ENCODE measurements at places on chromosomes 13 and 19.

DNA sequence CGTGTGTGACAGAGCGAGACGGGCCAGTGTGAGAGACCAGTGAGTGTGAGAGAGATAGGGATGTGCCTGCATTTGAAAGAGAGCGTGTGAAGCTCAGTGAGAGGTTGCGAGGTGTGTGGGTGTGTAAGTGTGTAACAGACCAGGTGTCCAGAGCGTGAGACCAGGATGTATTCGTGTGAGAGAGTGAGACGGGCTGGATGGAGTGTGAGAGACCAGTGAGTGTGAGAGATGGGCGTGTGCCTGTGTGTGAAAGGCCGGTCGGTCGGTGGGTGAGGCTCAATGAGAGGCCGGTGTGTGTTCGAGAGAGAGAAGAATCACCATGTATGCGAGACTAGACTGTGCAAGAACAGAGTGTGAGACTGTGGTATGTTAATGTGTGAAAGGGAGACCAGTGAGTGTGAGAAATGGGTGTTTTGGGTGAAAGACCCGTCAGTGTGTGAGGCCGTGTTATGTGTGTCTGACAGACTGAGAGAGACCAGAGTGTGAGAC is 679 bp downstream of the ZNF471 start:
- no peak for DNase-seq

DNA sequence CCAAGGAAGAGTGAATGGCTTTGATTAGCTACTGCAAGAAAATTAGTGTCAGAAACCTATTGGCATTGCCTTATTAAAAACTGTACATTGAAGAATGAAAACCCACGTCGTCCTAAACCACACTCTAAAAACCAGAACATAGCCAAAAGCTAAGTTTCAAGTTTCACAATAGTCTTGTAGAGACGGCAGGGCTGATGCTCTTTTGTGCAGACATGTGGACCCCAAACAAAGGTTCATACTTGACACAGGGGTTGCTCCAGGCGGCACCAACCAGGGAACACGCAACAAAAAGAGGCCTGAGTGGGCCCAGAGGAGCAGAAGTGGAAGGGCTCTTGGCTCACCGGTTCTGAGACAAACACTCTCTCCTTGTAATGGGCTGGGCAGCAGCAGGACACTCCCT is 28.6 kb upstream of the MIR17HG start:
- DNase-seq, result no peak

DNA sequence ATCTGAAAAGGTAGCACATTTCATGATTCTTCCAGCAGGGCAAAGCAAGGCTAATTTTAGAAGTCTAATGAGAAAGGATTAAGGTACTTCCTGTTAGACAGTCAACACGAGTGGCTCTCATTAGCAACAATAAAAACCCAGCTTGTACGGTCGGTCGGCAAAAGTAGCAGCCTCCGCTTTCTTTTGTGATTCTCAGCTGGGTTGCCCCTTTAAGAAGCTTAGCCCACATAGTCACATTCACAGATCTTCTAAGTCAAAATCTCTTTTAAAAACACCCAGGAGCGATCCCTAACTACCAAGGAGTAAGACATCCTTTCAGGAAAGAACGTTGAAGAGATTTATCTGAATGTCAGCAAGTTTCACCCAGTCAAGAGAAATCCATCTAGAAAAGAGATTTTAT is 684.8 kb downstream of the DIAPH3 start:
- DNase-seq, result no peak

DNA sequence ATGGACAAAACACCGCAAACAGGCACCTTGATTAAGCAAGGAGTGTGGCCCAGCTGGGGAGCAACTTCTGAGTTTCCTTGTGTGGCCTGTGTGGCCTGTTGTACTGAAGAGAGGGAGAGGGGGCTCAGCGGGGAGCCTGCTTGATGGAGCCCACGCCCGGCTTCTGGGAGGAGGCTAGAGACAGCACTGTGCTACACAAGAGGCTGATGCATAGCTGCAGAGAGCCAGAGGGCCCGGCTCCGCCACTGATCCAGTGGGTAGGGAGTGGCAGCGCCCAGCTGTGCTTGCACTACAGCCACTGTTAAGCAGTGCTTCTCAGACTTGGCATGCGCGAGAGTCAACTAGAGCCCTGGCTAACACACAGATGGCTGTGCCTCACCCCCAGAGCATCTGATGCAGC is 19.0 kb downstream of the LYL1 start:
- no peak for DNase-seq

GRCh38 chr13:109667807-109668291 is 118.5 kb downstream of the IRS2 start:
- DNase-seq, result no peak

DNA sequence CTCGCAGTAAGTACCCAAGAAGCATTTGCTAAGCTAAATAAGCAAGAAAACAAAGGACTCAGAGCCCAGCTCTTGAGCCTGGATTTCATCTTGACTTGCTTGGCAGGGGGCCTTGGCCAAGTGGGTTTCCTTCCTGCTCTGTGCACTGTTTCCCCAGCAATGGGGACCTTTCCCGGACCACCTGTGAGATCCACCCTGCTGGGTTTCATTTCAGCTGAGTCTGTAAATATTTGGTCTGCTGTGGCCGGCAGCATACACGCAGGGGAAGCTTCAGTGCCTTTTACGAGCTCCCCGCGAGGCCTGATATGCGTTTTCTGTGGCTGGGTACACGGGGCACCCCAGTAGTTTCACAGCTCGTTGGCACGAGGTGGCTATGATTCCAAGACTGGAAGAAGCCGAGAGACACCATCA is 12.4 kb upstream of the TINCR start:
- no peak for DNase-seq

DNA sequence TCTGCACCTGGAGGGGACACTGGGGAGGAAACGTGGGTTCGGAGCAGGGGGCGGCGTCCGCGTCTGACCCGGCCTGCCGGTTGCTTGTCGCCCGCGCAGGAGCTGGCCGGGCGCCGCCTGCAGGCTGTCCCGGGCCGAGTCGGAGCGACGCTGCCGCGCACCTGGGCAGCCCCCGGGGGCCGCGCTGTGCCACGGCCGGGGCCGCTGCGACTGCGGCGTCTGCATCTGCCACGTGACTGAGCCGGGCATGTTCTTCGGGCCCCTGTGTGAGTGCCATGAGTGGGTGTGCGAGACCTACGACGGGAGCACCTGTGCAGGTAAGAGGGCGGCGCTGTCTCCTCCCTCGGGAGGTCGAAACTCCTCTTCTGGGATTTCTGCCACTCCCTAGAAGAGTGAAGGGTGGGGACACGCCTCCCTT is 1.3 kb downstream of the ITGBL1 start:
- DNase-seq, result no peak

GRCh38 chr13:85799097-85799582 is at the start of gene SLITRK6:
Gene SLITRK6, minus strand, starts transcription at chr13:85799419. Its CDS starts 2,911 bp downstream, at chr13:85796508.
- DNase-seq, result no peak

GRCh38 chr13:99331881-99332293 is 24.7 kb upstream of the GPR183 start:
- no peak for DNase-seq

GRCh38 chr19:33408116-33408515 is 34.6 kb downstream of the CEBPG start:
- DNase-seq, result no peak

DNA sequence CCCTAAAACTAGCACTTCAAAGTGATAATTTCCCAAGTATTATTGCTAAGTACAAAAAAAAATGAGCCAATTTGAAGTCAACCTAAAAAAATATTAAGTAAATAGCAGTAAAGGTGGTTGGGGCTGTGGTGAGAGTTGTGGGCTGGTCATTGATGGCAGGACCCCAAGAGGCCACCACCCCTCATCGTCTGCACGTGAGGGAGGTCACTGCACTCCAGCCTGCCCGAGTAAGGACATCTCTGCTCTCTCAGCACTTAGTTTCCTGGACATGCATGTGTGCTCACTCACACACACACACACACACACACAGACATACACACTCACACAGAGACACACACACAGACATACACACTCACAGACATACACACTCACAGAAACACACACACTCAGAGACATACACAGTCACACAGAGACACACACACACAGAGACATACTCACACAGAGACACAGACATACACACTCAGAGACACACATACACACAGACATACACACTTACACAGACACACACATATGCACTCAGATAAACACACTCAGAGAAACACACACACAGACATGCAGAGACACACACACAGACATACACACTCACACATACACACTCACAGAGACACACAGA is 127.2 kb upstream of the SOX1 start:
- no peak for DNase-seq

DNA sequence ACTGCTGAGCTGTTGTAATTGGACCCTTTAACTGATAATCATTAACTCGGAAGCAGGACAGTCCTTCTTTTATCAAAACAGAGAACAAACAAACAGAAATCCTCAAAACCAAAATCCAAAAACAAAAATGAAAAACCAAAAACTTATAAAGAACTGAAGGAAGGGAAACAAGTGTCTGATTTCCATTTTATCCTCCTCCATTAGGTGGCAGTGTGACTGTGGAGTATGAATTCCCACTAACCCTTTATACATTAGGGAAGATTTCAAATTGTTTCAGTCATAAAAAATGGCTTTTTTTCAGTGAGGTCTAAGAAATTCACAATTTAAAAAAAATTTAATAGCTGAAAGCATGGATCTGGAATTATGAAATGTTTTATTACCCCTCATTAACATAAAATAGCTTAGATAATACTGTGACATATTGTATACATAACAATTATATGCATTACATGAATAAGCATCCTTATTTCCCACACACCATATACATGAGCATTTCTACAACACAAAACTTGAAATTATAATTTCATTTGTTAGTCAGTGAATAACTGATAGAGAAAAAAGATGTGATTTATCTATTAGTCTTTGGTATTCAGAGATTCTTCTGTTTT is 1074.3 kb upstream of the PCDH9 start:
- no peak for DNase-seq

- DNase-seq, result peak; percentile 84
These were observed 2.4 kb upstream of the SSBP4 start for GRCh38 chr19:18416778-18417249.

- DNase-seq, result no peak
These were observed 515 bp downstream of the UFM1 start for GRCh38 chr13:38350114-38350617.

GRCh38 chr19:48648134-48648533 is 2.1 kb upstream of the CA11 start:
- DNase-seq, result no peak

DNA sequence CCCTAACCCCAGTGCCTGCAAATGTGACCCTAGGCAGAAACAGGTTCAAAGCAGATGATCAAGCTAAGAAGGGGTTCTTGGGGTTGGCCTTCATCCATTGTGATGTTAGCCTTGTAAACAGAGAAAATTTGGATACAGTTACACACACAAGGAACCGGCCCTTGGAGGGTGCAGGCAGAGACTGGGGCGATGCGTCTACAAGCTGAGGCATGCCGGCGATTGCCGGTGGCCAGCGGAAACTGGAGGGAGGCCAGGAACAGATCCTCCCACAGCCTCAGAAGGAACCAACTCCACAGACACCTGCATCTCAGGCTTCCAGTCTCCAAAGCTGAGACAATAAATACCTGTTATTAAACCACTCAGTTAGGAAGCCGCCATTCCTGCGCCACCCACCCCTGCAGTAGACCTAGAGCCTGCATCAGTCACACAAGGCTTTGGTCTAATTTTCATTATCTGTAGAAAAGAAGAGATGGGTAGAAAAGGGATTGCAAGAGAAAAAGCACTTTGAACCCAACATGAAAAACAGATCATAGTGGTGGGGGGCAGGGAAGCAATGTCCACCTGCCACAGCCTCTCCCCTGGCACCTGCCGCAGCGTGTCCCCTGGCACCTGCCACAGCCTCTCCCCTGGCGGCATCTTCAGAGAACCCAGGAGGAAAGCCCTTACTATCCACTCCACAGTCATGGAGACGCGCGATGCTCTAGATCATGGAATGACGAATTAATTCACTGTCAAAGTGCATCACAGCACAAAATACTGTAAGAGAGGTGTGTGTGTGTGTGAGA is 119.7 kb upstream of the SOX1 start:
- no peak for DNase-seq

DNA sequence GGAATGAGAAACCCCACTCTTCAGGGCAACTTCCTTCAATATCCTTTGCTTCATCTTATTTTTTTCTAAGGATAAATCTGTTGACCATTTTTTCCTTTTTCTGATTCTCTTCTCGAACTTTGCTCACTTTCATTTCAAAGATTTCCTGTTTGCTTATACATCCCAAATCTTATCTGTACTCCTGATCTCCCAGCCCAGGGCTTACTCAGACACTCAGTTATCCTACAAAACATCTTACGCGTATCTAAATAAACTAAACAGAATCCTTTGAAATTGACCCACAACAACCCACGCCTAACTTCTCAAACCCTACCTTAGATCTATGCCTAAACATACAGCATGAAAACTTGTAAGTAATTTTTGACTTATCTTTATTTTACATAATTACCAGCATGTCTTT is 179.2 kb downstream of the ABCC4 start:
- no peak for DNase-seq

GRCh38 chr19:48915757-48916156 is 15.6 kb downstream of the NUCB1 start:
- DNase-seq, result no peak

DNA sequence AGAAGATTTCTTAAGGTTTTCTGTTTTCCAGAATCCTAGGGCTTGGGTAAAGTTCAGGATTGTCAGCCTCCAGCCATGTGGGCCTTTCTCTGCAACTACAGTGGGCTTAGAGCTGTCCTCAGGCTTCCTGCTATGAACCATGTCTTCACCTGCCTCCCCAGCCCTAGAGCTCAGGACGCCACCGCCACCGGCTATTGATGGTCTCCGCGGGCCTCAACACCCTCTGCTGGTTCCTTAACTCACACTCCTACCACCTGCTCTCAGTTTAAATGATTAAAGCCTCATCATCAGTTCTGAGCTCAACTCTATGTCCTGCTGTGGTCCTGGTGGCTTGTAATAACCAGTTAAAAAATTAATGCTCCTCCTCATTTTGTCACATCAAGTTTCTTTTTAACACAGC is 221.0 kb downstream of the EFNB2 start:
- DNase-seq, result no peak

- DNase-seq, result no peak
These were observed 802 bp downstream of the BCAM start for GRCh38 chr19:44809577-44810233.

DNA sequence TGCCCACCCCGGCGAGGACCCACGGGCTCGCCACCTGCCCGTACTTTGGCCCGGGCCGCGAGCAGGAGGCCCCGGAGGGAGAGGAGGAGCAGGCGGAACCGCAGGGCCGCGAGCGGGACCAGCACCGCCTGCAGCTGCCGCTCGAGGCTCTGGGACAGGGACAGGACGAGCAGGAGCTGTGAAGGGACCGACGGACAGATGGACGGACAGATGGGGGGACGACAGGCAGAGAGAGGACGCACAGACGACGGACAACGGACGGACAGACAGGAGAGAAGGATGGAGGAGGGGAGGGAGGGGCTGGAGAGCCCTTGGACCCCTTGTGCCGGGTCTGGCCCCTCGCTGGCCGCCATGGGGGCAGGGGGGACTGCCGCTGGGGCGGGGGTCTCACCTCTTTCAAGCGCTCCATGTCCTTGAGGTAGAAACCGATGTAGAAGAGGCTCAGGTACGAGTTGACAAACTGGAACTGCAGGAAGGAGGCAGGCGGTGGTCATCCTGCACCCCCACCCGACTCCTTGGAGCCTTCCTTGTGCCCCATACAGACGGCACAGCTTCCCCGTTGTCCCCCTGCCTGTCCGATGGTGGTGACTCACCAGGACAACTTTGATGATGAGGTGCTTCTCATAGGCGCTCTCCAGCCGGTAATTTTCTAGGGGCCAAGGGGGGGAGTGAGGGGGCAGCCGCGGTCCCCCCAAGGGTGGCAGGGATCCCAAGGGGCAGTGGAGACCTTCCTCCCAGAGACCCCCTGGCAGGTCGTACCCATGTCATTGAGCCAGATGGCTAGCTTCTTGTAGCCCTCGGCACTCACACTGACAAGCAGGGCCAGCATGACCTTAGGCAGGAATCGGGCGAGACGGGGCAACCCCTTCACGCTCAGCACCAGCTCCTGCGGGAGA is 5.0 kb downstream of the ANO8 start:
- DNase-seq, result no peak
